NCI-H1048 (cell line): ENCODE measurements at places on chromosomes 1 and 21.

DNA sequence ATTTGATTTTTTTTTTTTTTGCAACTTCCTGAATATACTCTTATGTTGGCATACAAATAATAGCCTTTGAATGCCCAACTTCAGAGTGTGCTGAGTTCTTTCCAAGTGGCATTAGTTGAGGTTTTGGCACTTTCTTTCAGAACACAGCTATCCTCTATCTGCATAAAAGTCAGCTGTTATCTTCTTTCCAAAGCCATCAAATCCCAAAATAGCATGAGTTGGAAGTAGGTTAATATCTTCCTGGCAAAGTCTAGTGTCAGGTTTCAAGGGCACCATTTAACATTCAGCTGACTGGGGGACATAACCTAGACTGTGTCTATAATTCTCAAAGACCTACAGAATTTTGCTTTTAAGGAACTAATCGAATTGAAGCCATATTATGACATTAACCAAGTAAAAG is 223.9 kb downstream of the PLPP3 start:
- no peak for DNase-seq

GRCh38 chr1:160243767-160244166 is 18.6 kb downstream of the DCAF8 start:
- no peak for DNase-seq

DNA sequence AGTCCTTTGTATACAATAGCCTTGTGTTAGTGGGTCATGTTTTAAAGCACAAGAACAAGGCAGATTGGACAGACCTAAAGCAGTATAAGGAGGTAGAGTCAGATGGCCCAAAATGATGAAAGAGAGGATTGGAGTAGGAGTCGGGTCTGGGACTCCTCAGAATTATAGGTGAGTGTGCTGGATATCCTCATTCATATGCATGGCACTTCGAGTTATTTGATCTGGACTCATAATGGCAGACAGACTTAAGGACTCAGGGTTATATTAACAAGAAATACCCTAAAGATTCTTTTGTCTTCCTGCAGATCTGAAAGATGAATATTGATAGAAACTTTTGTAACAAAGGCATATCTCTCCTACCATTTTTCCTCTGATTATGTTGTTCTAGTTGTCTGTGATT is 92.7 kb downstream of the GABPA start:
- no peak for DNase-seq

DNA sequence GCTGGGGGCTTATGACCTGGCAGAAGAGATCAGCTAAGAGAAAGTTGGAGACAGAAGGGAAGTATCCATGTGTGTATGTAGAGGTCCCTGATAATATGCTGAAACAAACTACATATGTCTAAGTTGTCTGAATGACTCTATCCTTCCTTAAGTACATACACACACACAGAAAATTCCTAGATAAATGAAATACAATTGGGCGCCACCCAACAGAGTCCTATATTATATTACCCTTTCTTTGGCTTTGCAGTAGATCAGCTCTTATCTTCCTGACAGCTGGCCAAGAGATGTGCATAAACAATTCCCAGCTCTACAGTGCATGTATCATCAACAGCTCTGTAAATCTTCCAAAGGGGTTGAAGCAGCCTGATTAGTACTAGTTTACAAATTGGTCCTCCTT is 40.1 kb downstream of the SORT1 start:
- no peak for DNase-seq

DNA sequence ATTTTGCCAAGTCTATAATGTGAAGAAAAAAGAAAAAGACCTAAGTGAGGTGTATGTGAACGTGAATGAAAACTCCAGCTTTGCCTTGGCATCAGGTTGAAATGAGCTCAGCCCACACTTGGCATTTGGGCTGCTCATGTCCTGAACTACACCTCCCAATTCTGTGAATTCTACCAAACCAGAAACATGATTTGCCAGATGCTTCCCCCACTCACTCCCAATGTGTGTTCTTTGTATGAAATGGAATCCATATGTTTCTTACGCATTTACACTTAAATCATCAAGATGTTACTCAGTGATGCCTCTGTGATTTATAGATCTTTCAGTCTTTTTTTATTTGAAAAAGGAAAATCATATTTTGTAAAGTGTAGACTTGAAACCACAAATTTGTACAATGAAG is 32.8 kb upstream of the RUNX1 start:
- DNase-seq = no peak

- DNase-seq = no peak
Measured at GRCh38 chr1:12692967-12693782, 22.7 kb upstream of the AADACL3 start.
